Stimulated activated CD8-positive, alpha-beta memory T cell treated with anti-CD3 and anti-CD28 coated beads, Interleukin-4, amount 100 ng/mL, for 1 hour (primary cell): ENCODE measurements at places on chromosomes 5 and 9.

DNA sequence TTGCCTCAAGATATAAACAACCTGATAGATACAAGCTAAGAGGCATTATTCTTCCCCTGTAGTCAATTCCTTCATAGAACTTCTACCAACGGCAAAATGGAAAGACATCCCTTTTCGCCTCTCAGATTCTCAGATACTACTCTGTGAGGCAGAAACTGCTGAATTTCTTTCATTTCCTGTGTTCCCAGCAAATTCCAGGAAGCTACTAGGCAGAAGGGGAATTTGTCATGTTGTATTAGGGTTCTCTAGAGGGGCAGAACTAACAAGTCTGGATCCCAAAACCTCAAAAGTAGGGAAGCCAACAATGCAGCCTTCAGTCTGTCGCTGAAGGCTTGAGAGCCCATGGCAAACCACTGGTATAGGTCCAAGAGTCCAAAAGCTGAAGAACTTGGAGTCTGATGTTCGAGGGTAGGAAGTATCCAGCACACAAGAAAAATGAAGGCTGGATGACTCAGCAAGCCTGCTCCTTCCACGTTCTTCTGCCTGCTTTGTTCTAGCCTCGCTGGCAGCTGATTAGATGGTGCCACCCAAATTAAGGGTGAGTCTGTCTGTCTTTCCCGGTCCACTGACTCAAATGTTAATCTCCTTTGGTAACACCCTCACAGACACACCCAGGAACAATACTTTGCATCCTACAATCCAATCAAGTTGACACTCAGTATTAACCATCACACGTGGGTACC is 15.2 kb downstream of the RNF180 start:
- no peak for DNase-seq

DNA sequence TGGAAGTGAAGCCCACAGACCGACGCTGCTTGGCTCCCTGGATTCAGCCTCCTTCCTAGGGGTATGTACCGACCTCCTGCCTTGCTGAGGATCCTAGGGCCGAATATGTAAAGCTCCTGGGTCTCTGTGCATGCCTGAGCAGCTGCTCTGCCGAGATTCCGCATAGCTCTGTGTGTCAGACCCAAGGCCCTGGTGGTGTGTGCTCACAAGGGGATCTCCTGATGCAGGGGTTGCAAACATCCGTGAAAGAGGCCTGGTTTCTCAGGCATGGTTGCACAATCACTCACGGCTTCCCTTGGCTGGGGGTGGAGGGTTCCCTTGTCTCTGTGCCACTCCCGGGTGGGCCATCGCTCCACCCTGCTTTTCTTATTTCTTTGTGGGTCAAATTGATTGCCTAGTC is 19.9 kb upstream of the SVEP1 start:
- DNase-seq, result no peak

DNA sequence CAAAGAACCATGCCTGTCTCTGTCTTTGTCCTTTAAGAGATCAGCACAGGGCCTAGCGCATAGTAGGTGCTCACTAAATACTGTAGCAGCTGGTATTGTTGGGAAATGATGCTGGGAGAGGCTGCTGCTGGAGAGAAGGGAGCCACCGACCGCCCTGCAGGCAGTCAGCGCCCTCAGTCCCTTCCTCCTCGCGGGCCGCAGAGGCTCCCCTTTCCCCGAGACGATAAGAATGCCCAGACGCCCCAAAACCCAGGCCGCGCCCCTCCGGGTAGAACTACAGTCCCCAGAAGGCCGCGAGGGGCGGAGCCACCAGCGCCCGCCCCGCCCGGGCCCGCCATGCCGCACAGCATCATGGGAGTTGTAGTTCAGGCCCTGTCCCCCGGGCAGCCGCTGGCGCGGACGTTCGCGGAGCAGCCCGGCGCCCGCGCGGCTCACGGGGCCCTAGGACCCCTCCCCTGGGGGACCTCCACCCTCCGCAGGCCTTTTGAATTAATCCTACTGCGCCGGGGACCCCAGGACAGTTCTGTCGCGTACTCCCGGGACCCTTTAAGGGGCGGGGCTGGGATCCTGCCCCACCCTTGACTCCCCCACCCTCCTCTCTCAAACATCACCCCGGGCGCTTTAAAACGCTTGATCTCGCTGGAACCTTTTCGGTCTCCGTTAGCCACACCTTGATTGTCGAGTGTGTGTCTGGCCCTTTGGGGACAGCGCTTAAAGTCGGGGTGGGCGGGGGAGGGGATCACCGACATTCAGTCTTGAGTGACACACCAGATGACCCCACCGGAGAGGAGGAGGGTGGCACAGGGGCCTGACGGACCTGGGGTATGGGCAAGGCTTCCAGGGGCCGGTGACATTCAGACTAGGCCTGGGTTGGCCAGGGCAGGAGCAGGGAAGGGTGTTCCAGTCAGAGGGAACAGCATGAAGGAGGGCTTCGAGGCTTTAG is 24.8 kb upstream of the IER5L start:
- peak; percentile 75 for DNase-seq

GRCh38 chr5:169331292-169331852 is 30.4 kb upstream of the SLIT3 start:
- DNase-seq, result no peak

- no peak for DNase-seq
These were observed 204.6 kb downstream of the RFX3 start for GRCh38 chr9:3321186-3321585.

GRCh38 chr5:113965225-113965624 is 396.6 kb upstream of the KCNN2 start:
- no peak for DNase-seq

GRCh38 chr5:143008809-143009521 is 238.8 kb downstream of the ARHGAP26 start:
- peak; percentile 47 for DNase-seq

DNA sequence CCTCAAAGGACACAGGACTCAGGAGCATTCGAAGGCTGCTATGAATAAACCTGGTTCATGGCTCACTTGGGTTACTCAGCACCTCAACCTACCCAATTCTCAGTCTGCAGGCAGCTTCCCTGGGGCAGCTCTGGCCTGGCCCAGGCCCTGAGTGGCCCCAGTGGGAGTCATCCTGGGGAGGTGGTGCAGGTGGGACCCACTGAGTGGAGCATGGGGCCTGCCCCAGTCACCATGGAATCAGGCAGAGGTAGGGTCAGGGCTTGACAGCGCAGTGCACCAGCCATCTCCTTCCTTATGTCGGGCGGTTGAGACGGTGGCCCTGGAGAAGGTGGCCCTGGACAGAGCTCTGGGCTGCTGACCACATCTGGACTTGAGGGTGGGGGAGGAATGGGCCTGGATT is 19.2 kb downstream of the PLEKHG4B start:
- DNase-seq, result no peak

DNA sequence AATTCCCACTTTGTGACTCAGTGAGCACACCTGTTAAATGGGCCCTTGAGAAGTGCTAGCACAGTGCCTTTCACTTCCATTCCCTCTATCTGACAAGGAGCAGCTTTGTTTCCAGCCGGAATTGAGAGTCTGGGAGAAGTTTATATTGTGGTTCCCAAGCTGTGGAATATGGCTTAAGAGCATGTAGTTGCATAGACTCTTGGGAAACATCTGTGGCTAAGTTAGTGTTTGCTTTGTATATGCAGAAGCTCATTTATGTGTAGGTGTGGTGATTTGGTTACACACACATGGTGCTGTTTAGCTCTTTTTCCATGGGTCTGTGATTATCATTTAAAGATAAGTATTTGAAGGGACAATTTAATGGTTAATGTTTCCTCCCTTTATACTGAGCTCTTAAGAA is 110.5 kb upstream of the HMHB1 start:
- DNase-seq, result no peak

- no peak for DNase-seq
These were observed 171.4 kb upstream of the NFIB start for GRCh38 chr9:14485366-14485765.

- no peak for DNase-seq
These were observed 2.8 kb downstream of the ARL15 start for GRCh38 chr5:54307583-54307982.

GRCh38 chr5:35149041-35149440 is 81.2 kb downstream of the PRLR start:
- no peak for DNase-seq

GRCh38 chr9:76456202-76456926 is 2.6 kb upstream of the GCNT1 start:
- no peak for DNase-seq

GRCh38 chr5:125033602-125034001 is 287.2 kb upstream of the ZNF608 start:
- DNase-seq, result no peak

DNA sequence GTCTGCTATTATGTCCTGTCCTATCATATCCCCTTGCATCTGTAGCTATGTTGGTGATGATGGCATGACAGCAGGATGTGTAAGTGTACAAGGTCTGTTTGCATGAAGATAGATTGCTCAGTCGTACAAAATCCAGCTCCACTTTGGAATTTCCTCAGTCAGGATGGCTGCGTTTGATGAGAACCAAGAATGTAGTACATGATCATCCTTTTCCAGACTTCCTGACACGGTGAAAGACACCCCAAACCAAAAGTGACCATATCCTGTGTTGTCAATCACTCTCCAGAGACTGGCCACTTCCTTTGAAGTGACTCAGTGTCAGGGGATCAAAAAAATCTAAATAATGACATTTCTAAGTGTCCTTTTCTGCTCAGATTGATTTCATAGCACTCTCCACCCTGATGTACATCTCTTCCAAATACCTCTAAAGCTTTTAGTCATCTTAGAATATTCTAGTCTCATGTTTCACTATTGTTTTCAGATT is 213.4 kb downstream of the PLK2 start:
- DNase-seq, result no peak

DNA sequence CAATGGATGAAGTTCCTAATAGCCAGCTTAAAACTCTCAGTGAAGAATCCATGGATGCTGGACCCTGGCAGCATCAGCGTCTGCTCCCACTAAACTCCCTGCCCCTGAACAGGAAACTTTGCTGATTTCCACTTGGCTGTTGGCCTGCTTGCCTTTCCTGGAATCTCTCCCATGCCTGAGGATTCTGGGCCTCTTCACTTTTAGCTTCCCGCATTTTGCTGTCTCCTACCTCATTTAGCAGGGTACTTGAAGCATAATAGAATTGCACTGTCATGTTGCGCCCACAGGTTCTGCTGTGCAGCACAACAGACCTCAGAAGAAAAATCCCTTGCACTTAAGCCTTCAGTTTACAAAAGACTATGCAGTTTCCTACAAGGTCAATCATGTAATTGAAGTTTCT is 127.6 kb downstream of the DROSHA start:
- no peak for DNase-seq

DNA sequence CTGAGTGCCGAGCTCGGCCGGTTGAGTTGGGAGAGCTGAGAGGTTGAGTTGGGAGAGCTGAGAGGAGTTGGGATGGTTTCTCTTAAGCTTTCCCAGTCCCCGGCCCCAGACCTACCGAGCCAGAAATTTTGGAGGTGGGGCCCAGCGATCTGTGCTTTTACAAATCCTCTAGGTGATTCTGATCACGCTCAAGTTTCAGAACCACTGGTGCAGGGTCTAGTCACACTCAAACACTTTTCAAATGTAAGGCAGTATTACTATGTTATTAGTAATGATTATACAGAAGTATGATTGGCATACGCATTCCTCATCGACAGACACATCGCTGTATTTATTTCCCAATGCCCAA is 256 bp upstream of the CLINT1 start:
- DNase-seq, result no peak

DNA sequence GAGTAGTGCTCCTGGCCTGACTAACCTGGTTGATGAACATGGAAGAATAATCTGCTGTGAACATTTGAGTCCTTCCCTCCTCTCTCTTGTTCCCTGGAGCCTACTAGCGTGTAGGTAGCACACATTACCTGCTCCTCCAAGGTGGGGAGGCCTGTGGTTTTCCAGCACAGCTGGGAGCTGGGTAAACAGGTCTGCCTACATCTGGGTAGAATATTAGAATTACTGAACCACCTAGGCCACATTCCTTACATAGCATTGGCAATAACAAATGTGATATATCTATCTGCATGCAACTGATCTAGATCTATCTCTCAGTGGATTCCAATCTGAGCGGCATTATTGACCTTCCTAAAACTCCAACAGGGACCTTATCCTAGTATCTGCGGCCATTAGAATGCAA is 151.0 kb upstream of the ZNF366 start:
- no peak for DNase-seq

GRCh38 chr5:150595466-150596031 is 44.9 kb upstream of the SYNPO start:
- DNase-seq, result no peak

DNA sequence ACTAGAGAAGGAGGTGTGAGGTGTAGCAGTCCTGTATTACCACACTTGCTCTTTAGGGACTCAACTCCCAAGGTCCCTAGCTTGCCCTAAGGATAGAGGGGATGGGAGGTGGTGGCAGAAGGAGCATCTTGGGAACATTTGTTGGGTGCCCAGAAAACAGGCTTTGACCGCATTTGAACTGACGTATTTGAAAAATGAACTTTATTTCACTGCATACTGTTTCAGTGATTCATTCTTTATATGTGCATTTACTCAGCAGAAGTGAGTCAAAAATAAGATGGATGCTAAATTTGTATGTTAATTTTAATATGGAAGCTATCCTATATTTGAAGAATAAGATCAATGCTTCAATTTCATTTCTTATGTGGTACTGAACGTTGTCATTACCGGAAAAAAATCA is 18.7 kb downstream of the DMRT3 start:
- DNase-seq, result no peak

GRCh38 chr5:38443390-38443789 is 113.1 kb downstream of the LIFR start:
- DNase-seq, result no peak

- no peak for DNase-seq
These were observed 7.5 kb downstream of the ADAMTS6 start for GRCh38 chr5:65474130-65474711.

DNA sequence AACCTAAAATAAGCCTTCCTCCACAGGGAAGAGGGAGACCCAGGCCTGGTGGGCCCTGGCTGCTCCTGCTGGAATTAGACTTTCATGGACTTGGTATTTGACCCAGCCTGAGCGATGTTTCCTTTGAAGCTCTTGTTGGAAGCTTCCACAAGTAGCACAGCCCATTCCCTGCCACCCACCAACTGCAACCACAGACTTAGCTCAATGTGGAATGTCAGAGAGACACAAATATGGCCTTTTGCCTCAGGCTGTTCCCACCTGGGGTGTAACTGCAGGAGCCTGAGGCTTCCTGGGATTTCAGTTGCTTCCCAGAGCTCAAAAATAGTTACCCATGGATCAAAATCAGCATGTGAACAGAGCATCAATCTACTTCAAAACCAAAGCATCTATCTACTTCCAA is 70.3 kb upstream of the LHFPL2 start:
- no peak for DNase-seq

DNA sequence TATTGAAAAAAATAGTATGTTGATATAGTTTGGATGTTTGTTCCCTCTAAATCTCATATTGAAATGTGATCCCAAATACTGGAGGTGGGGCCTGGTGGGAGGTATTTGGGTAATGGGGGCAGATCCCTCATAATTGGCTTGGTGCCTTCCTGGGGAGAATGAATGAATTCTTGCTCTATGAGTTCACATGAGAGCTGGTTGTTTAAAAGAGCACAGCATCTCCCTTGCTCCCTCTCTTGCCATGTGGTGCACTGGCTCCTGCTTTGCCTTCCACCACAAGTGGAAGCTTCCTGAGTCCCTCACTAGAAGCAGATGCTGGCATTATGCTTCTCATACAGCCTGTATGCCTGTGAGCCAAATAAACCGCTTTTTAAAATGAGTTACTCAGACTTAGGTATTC is 154.8 kb downstream of the ADAMTS6 start:
- no peak for DNase-seq

GRCh38 chr5:136212252-136212721 is 19.3 kb upstream of the SMIM32 start:
- DNase-seq, result peak; percentile 13
